ENCODE measurements at places on chromosomes 3 and 15. TPM values are rescaled to one million over a fixed set of nuclear protein-coding genes. Genes with fewer than 3 reads are reported as not detected.

GRCh38 chr3:187889601-187890404 is 144.5 kb upstream of the BCL6 start:
- no peak for DNase-seq

DNA sequence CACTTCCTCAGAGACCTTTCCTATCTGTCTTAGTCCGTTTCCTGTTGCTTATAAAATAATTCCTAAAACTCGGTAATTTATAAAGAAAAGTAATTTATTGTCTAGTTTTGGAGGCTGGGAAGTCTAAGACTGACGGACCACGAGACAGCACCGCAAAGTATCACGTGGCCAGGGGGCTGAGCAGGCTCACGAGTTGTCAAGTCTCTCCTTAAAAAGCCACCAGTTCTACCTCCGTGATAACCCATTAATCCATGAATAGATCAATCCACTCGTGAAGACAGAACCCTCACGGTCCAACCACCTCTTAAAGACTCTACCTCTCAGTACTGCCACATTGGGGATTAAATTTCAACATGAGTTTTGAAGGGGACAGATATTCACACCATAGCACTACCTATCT is 821 bp downstream of the LINS1 start:
- no peak for DNase-seq

Gene PRRT3
- total RNA-seq: 7.6 TPM

Gene GOLGA6D
- 0.15 TPM for total RNA-seq

GRCh38 chr15:29618586-29618985 is 203.7 kb downstream of the TJP1 start:
- no peak for DNase-seq

DNA sequence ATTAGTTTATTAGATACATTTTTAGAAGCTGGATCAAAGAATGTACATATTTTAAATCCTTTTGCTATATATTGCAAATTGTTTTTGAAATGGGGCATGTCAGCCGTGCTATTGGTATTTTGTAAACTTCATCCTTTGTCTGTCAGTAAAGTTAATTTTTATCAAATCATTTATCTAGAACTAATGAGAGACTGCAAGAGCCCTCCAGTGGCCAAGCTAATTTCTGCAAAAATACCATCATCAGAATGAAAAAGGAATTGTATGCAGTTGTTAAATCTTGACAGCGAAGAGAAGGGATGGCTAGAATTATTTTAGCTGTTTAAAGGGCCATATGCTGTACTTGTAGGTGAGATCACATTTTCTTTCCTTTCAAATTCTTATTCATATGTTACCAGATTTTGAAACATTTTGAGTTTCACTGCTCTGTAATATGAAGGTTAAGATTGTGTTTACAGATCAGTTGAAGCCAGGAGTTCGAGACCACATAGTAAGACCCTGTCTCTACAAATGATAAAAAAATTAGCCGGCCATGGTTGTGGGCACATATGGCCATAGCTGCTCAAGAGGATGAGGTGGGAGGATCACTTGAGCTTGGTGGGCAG is 8.1 kb upstream of the CLDN11 start:
- no peak for DNase-seq
